ENCODE measurements at places on chromosomes 2 and 18. TPM values are rescaled to one million over a fixed set of nuclear protein-coding genes. Genes with fewer than 3 reads are reported as not detected.

- no peak for DNase-seq
Measured at GRCh38 chr2:80092474-80092873, 212.1 kb downstream of the LRRTM1 start.

DNA sequence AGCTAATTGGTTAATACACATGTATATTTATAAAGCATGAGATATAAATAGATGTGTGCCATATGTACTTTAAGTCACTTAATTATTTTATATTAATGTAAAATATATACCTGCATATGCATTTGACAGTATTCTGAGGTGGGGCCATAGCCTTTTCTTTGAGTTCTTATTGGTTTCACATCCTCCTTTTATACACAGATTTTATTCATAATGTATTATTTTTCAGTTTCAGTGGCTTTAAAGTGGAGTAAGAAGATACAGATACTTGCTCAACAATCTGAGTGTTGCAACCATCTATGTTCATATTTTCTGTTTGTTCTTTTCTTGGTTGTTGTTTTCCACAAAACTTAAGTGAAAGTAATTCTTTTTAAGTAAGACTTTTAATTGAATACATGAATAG is 436.5 kb downstream of the RND3 start:
- no peak for DNase-seq

GRCh38 chr2:106115250-106115649 is 78.9 kb downstream of the UXS1 start:
- DNase-seq: peak; percentile 94

The FAM237A gene
- total RNA-seq: not detected

The MSTN gene
- total RNA-seq: 0.02 TPM

The IL36B gene
- total RNA-seq: not detected

The RFTN2 gene
- 0.12 TPM for total RNA-seq

The PSD4 gene
- total RNA-seq: 10.0 TPM

GRCh38 chr2:226802573-226802972 is 3.0 kb upstream of the IRS1 start:
- peak; percentile 77 for DNase-seq

DNA sequence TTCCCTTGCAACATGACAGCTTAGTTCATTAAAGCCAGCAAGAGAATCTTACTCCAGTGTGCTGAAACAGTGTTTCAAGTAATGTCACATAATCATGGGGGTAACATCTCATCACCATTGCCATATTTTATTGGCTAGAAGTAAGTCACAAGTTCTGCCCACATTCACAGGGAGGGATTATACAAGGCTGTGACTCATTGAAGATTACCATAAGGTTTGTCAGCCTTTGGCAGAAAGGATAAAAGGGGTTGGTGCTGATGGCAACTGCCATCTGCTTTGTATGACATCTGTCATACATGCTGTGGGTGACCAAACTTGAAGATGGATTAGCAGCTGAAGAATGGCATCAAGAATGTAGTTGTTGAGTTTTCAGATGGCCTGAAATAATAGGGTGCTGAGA is 61.2 kb downstream of the KCNE4 start:
- peak; percentile 35 for DNase-seq

- no peak for DNase-seq
Measured at GRCh38 chr2:42366411-42366810, 5.4 kb upstream of the COX7A2L start.

The PROC gene
- total RNA-seq: 2.7 TPM

DNA sequence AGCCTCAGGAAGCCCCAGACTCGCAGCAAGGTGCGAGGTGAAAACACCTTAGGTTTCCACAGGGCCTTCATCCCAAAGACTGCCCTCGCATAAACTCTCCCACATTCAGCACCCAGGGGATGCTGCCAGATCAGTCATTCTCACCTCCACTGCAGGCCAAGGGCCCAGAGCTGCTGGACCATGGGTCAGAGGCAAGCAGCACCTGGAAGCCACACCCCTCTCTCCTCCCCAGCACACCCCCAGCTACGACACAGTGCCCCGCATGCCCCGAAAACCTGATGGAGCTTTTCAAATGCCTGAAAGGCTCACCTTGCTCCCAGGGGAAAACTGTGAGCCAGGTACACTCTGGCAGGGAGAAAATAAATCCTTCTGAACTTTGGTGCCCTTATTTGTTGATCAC is 31.9 kb upstream of the LDLRAD4 start:
- DNase-seq: no peak

The LIMS3 gene
- 1.4 TPM for total RNA-seq

- peak; percentile 42 for DNase-seq
Measured at GRCh38 chr2:11698009-11698922, 28.3 kb upstream of the NTSR2 start.

DNA sequence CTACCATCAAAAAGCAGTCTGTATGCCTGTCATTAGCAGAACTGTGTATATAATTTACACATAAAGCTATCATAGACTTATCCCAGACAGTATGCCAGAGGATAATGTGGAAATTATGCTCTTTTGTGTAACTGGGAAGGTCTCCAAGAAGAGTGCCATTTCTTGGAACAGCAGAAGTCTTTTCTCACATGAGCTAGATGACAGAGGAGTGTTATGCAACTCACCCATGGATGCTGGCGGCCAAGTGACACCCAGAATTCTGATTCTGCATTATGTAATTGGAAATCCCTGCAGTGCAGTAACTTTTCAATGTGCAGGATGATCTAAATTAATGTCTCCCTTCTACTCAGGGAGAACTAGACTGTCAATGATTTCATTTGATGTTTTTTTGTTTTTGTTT is 160.0 kb downstream of the UBE2E3 start:
- DNase-seq: no peak

The POTEC gene
- total RNA-seq: 0.98 TPM

GRCh38 chr2:218831378-218831990 is at the start of gene PRKAG3:
PRKAG3 (minus strand) TSS chr2:218831803.
- no peak for DNase-seq

GRCh38 chr2:105072039-105072438 is 34.2 kb downstream of the MRPS9 start:
- DNase-seq: no peak

The CPLX4 gene
- not detected for total RNA-seq

DNA sequence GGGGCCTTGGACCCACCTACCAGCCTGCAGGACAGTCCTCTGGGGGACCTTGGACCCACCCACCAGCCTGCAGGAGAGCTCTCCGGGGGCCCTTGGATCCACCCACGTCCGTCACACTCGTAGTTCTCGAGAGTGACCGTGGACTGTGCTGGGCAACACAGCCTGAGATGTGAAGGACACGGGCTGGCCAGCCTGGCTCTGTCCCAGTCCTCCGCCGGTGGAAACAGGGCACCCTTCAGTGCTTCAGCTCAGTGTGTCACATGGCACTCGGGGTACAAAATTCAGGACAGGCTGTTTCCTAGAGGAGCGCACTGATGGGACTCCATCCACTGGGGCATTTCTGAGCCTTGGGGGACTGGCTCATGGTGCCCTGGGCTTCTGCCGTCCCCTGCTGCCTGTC is 212.0 kb downstream of the TWIST2 start:
- no peak for DNase-seq

GRCh38 chr18:56575819-56576663 is 62.4 kb downstream of the TXNL1 start:
- peak; percentile 46 for DNase-seq

DNA sequence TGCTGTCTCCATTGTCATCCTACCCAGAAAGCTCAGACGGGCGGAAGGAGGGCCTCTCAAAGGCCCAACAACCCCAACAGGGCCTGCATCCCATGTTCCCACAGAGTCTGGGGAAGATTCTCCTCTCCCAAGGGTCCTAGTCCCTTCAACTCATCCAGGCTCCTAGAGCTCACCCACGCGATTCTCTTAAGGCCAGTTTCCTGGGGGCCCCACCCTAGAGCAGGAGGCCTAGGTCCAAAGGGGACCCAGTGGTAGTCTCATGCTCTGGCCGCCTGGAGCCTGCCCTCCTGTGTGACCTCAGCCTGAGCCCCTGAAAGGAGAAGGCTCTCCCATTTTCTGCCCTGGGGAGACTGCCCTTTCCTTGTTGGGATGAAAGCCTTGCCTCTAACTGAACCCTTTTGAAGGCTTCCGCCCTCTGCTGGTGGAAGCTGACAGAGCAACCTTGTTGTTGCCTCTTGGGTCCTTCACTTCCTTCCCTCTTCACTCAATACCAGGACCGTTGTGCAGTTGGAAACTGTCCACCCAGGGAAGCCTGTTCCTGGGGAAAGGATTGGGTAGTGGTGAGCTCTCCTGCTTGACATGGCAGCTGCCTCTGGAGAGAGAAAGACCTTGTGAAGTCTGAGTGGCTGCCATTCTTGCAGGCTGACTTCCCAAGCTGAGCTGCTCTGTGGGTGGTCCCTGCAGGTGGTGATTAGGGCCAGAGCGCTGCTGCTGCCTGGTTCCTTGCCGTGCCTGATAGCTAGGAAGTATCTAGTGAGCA is 86.0 kb upstream of the ALPP start:
- peak; percentile 60 for DNase-seq

DNA sequence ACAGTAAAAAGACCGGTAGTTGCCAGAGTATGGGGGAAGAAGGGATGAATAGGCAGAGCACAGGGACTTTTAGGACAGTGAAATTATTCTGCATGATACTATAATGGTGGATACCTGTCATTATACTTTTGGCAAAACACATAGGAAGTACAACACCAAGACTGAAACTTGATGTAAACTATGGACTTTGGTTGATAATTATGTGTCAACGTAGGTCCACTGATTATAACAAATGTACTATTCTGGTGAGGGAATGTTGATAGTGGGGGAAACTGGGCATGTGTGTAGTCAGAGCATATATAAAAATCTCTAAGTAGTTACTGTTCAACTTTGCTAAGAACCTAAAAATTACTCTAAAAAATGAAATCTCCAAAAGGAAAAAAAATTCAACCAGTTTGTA is 629.7 kb downstream of the CCDC85A start:
- DNase-seq: no peak

GRCh38 chr2:197164141-197164754 is 146.3 kb downstream of the ANKRD44 start:
- no peak for DNase-seq

DNA sequence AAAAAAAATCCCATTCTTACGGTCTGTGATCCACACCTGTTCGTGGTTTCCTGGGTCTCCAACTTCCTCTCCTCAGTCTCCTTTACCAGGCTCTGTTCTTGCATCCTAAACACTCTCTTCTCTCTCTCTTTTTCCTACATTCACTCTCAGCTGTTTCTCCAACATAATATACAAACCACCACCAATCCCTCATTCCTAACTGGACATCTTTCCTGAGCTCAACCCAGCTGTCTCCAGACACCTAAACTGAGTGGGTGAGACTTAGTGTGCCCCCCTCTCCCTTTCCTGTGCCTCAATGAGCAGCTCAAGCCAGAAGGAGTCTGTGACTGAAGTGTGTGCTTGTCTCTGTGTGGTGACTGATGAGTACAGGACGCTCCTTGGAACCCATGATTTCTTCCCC is 59.4 kb downstream of the LIPG start:
- no peak for DNase-seq

The APOB gene
- not detected for total RNA-seq

DNA sequence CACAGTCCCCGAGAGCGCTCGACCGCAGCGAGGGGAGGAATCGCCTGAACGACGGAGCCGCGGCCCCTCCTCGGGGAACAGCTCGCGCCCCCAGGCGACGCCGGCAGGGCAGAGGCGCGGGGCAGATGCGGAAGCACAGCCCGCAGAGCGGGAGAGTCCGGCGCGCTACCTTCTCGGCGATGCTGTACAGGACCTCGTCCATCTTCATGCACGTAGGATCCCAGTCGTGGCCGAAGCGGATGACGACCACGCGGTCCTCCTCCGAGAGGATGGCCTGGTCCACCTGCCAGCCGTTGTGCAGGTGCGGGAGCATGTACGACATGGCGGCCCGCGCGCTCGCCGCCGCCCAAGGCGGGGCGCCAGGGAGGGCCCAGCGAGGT is 302 bp downstream of the TXNL4A start:
- DNase-seq: peak; percentile 18

The SP5 gene
- 2.1 TPM for total RNA-seq

The KCNJ3 gene
- not detected for total RNA-seq

The REEP1 gene
- 7.8 TPM for total RNA-seq

GRCh38 chr2:15756882-15757819 is 165.5 kb downstream of the DDX1 start:
- DNase-seq: no peak

DNA sequence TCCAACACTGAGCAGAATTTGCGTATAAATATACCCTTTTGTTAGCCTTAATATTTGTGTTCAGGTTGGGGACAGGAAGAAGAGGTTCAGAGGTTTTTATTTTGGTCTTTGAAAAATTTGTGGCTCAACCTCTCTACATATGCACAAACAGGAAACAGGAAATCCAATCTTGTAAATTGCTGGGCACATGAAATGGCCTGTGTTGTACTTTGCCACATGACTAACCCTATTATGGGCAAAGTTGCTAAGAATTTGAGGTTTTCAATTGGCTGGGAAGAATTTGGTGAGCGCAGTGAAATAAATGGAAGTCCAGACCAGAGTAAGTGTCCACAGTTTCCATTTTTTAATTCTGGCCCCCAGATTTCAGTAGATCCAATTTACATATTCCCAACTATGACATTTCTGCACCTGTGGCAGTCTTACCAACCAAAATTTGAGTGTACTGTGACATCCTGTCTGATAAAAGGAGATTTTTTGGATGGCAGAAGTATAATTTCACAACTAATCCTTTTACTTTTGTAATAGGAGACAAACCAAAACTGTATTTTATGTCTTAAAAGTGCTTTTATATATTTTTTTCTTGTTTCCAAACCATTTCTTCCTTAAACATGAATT is 63.6 kb downstream of the COX7A2L start:
- DNase-seq: no peak

DNA sequence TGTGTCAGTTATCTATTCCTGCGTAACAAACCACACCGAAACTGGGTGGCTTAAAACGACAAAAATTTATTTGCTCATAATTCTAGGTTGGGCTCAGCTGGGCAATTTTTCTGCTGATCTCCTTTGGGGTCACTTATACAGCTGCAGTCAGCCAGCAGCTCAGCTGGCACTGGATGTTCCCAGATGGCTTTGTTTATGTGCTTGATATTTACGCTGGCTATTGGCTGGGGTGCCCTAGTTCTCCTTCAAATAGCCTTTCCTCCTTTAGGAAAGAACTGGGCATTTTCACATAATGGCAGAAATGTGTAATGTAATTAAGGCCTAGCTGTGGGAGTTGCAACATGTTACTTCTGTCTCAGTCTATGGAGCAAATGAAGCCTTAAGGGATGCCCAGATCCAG is 142.2 kb downstream of the B3GNT2 start:
- DNase-seq: no peak

The SCN9A gene
- 6.3 TPM for total RNA-seq

GRCh38 chr2:135456835-135457234 is 74.2 kb downstream of the ZRANB3 start:
- no peak for DNase-seq

GRCh38 chr2:232464544-232464885 is 8.6 kb downstream of the ALPI start:
- no peak for DNase-seq

The APCDD1 gene
- total RNA-seq: not detected
